ENCODE measurements at places on chromosomes 5 and 9. TPM values are rescaled to one million over a fixed set of nuclear protein-coding genes. Genes with fewer than 3 reads are reported as not detected.

- H3K27ac ChIP-seq, result no peak overlapping the region
- peaks cover 25% of the 10 kb centered on the region for H3K4me1 ChIP-seq
- DNase-seq, result peak; percentile 29
- no peaks in the 10 kb centered on the region for H3K36me3 ChIP-seq
These were observed 16.6 kb downstream of the KCNIP1 start for GRCh38 chr5:170520372-170520771.

GRCh38 chr5:137022043-137022442, 477.1 kb downstream of the SPOCK1 start:
- no peak overlapping the region for H3K4me3 ChIP-seq
- no peaks in the 10 kb centered on the region for H3K36me3 ChIP-seq
- no peak overlapping the region for H3K27ac ChIP-seq
- no peaks in the 10 kb centered on the region for H3K4me1 ChIP-seq
- DNase-seq, result no peak

GRCh38 chr9:95070549-95071021, 246.9 kb downstream of the FANCC start:
- no peaks in the 10 kb centered on the region for H3K36me3 ChIP-seq
- H3K4me3 ChIP-seq, result no peak overlapping the region
- H3K27me3 ChIP-seq, result no peaks in the 10 kb centered on the region
- no peaks in the 10 kb centered on the region for H3K4me1 ChIP-seq
- no peak overlapping the region for H3K27ac ChIP-seq

GRCh38 chr9:25205285-25205684, 473.0 kb downstream of the TUSC1 start:
- H3K27ac ChIP-seq, result no peak overlapping the region
- H3K4me1 ChIP-seq, result no peaks in the 10 kb centered on the region
- DNase-seq, result no peak
- no peak overlapping the region for H3K4me3 ChIP-seq

GRCh38 chr9:127051881-127052595, 70.4 kb downstream of the ANGPTL2 start:
- H3K4me3 ChIP-seq, result no peak overlapping the region
- H3K36me3 ChIP-seq, result no peaks in the 10 kb centered on the region
- H3K27ac ChIP-seq, result peak overlapping the region; percentile 31

- DNase-seq, result no peak
- no peaks in the 10 kb centered on the region for H3K27me3 ChIP-seq
- H3K27ac ChIP-seq, result no peak overlapping the region
- H3K4me3 ChIP-seq, result no peak overlapping the region
- H3K4me1 ChIP-seq, result no peaks in the 10 kb centered on the region
These were observed 203.1 kb upstream of the ACTBL2 start for GRCh38 chr5:57685516-57686255.

GRCh38 chr9:136312436-136312835, 8.5 kb upstream of the CCDC187 start:
- H3K4me3 ChIP-seq, result no peak overlapping the region
- peaks cover 16% of the 10 kb centered on the region for H3K4me1 ChIP-seq
- H3K27me3 ChIP-seq, result no peaks in the 10 kb centered on the region
- no peaks in the 10 kb centered on the region for H3K36me3 ChIP-seq

CAMK2A gene
- total RNA-seq, result not detected

GCNT1 gene
- total RNA-seq, result not detected

NEUROG1 gene
- total RNA-seq, result not detected

All from A673 (cell line).